Stimulated activated CD4-positive, alpha-beta T cell treated with anti-CD3 and anti-CD28 coated beads, Interleukin-15, amount 100 ng/mL, for 48 hours (primary cell): ENCODE measurements at places on chromosomes 1 and 21.

GRCh38 chr1:243924588-243925349, 74.7 kb upstream of the AKT3 start:
- no peak for DNase-seq

DNA sequence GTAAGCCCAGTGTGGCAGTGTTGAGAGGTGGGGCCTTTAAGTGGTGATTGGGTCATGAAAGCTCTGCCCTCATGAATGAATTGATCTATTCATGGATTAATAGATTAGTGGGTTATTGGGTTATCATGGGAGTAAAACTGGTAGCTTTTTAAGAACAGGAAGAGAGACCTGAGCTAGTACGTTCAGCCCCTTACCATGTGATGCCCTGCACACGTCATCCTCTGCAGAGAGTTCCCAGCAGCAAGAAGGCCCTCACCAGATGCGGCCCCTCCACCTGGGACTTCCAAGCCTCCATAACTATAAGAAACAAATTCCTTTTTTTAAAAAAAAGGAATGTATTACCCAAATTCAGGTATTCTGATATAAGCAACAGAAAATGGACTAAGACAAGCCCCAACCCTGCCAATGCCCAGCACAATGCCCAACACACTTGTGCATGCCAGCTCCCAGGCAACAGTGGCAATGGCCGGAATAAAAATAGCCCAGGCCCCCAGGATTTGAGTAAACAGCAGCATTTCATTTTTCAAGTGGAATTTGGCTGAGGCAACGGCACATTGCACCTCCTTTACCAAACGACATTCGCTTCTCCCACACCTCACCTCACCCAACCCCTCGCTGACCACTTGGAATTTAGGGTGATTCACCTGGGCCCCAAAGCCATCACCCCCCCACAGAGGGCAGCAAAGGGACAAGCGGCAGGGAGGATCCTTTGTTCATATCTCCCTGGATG, 215.9 kb downstream of the TOMM20 start:
- DNase-seq = no peak

- DNase-seq = no peak
Observed at GRCh38 chr1:109229531-109230127, 15.9 kb downstream of the SARS1 start.

GRCh38 chr1:228753287-228753686, 18.0 kb downstream of the RHOU start:
- no peak for DNase-seq

DNA sequence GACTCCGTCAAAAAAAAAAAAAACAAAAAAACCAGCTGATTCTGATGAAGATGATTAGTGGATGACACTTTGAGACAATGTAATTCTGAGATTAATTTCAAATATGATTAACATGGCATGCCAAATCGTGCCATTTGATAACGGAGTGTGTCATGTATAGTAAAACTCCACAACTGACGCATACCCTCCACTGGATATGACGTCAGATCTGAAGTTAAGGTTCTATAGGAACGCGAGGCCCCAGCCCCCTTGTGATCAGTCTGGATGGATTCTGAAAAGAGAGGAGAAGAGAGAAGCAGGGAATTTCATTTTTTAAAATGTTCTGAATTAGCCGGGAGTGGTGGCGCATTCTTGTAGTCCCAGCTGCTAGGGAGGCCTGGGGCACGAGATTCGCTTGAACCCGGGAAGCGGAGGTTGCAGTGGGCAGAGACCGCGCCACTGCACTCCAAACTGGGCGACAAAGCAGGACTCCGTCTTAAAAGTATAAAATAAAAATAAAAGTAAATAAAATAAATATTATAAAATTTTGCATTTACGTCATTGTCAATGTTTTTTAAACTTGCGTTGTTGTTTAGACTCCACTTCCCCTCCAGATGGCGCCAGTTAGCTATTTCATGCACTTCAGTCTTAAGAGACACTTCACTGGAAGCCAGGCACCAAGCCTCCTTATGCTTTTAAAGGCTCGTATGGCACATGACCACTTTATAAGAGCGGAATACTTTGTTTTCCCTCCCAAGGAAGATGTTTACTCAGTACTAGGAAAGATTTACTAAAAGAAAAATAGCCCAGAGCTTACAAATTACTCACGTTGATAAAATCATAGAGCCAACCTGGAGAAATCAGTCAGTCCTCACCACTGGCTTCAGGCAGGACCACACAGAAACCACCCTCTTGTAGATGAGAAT, 65.5 kb downstream of the UBE2U start:
- DNase-seq = peak; percentile 19

DNA sequence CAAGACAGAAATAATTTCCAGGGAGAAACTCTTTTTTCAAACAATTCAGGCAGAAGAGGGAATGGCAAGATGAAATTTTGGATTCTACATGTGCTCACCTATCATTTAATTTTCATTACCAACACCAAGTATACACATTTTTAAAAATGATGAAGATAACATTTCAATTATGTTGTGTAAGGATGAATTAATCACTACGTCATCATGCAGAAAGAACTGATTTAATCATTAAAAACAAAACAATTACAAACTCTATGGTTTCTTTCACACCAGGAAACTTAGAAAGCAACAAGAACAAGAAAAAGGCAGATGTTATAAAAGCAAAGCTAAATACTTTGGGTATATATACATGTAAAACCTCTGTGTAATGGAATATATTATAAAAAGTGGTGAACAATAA, 668.5 kb downstream of the NCAM2 start:
- DNase-seq = no peak

DNA sequence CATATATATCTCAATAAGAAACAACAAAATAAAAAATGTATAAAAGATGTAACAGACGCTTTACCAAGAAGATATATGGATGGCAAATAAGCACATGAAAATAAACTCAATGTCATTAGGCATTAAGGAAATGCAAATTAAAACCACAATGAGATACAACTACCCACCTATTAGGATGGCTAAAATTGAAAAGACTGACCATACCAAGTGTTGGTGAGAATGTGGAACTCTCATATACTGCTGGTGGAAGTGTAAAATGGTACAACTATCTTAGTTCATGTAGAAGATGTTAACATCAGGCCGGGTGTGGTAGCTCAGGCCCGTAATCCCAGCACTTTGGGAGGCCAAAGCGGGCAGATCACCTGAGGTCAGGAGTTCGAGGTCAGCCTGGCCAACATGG, 42.3 kb upstream of the TTC22 start:
- DNase-seq = no peak

DNA sequence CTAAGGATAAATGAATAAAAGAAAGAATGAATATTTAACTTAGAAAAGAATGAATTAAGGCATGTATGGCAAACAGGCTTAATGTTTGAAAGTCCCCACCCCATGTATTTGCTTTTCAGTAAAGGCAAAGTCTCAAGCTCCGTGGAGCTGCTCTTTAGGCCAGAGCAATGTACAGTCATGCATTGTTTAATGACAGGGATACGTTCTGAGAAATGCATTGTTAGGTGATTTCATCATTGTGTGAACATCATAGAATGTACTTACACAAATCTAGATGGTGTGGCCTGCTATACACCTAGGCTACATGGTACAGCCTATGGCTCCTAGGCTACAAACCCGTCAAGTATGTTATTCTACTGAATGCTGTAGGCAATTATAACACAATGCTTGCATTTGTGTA, 51.6 kb upstream of the SPATA6 start:
- no peak for DNase-seq

GRCh38 chr1:181318858-181319235, 164.5 kb upstream of the CACNA1E start:
- DNase-seq = no peak

DNA sequence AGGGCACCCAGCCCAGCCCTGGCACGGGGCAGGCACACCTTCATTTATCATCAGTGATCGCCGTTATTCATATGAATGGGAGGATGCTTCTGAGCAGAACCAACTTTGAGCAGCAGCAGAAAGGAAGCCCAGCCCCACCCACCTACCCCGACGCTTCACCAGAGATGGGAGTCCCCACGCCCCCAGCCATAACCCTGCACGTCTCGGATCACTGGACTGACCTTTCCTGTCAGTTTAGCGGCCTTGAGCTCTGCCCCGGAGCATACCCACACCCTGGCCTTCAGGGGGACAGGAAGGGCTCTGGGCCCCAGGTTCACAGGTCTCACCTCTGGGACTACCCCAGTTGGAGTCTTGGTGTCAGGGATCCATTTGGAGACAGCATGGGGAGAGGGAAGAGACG, 18.1 kb downstream of the LRP8 start:
- no peak for DNase-seq

DNA sequence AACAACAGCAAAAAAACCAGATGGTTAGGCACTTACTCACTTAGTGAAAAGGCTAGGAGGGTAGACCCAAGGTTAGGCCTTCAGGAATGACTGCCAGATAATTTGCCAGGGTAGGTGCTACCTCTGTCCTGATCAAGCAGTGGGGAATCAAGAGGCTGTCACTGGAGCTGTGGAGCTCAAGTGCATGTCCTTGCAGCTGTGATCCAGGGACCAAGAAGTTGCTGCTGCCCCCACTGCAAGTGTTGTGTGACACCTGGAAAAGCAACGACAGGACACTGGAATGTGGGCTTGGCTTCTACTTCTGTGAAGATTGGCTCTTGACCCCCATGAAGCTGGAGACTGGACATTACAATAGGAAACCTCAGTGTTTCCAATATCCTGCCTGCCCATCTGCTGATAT, 72.1 kb downstream of the PEX14 start:
- DNase-seq = no peak

DNA sequence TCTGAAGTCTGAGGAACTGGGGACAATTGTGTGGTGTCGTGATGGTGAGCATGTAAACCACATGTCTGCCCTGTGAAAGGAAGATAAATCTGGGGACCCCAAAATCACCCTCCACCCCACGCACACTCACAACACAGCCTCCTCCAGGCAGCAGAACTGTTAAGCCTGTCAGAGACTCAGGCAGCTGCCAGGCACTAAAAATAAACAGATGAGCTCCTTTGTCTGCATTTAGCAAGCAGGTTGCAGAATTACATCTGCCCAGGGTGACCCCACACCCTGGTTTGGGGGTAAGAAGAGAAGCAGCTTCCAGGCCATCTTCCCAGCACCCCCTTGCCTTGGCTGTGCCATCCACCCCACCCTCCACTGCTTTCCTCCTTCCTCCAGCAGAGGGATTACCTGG, 119.1 kb upstream of the RUNX3 start:
- no peak for DNase-seq

DNA sequence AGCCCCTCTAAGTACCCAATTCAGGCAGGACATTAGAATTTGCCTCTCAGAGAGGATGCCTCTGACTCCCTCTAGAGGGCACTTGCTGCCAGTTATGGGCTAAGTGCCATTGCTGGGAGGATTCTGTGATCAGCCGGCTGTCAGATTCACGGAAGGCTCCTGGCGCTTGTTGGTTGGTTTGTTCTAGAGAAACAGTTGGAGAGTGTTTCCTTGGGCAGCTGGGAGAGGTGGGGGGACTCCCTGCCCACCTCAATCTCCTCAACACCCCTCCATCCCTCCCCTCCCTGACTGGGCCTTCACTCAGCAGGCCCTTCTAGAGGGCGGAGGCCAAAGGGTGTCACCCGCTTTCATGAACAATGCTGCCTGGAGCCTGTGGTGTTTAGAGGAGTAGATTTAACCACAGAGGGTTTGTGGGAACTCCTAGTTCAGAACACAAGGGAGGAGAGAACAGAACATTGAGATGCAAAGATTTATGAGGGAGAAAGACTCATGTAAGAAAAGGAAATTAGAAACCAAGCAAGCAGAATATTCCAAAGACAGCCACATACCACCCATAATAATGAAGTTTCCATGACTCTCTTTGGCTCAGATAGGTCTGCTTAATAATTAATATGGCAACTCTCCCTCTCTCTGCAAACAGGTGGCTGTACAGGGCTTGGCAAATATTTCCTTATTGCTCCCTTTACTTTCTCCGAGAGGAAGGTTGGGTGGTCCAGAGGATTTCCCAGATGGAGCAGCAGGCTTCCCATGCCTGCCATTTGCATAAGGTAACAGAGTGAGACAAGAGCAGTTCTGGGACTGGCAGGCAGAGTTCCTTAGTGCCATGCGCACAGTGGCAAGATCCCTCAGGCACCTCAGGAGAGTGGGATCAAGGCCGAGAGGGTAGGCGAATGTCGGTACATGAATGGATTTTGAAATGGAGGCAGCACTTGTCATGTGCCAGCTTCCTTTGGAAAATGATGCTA, 30.0 kb upstream of the ACP6 start:
- peak; percentile 19 for DNase-seq

- no peak for DNase-seq
Observed at GRCh38 chr1:236247286-236247685, 34.5 kb downstream of the ERO1B start.

GRCh38 chr1:101150670-101151069, 86.1 kb upstream of the S1PR1 start:
- no peak for DNase-seq

- DNase-seq = no peak
Observed at GRCh38 chr1:33455539-33456501, 16.6 kb upstream of the ZSCAN20 start.

- DNase-seq = no peak
Observed at GRCh38 chr1:79310609-79311008, 304.1 kb upstream of the ADGRL4 start.

GRCh38 chr1:239260842-239261241, 125.5 kb upstream of the CHRM3 start:
- no peak for DNase-seq

DNA sequence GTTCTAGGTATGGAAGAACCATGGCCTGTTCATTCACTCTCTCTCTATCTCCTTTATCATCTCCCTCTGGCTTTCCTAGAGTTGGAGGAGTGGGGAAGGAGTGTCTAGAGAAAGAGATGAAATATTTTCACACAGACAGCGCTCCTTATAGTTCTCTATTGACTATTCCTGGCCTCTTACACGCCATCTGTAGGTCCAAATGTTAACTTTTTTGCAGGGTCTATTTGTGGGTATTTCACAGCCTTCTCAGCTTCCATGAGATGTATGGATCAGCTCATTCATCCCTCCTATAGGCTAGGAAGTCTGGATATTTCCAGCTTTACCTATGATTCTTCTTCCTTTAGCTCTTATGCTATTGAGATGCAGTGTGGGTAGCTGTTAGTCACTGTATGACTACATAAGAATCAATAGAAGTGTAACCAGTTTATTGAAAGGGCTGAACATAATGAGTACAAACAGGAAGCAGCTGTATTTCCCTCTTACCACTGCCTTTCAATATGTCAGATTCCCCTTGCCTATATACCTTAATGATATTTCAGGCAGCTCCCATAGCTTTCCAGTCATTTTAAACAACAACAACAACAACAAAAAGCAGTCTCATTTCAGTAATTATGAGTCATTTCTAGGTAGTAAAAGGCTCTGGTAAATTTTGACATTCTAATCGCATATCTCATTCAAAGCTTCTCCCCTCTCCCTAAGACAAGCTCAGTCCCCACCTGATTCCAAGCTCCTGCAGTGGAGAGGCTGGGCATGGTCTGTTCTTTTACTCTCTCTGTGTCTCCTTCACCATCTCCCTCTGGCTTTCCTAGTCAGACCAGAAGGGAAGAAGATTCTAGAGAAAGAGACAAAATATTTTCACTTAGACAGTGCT, 149.5 kb downstream of the TTLL7 start:
- no peak for DNase-seq

- no peak for DNase-seq
Observed at GRCh38 chr1:18373882-18374493, 106.7 kb upstream of the KLHDC7A start.

GRCh38 chr1:72280131-72280530, 2.2 kb downstream of the NEGR1 start:
- no peak for DNase-seq

GRCh38 chr1:83693427-83694126, 305.4 kb downstream of the TTLL7 start:
- DNase-seq = no peak
